ENCODE measurements at places on chromosomes 2 and 18. TPM values are rescaled to one million over a fixed set of nuclear protein-coding genes. Genes with fewer than 3 reads are reported as not detected.

DNA sequence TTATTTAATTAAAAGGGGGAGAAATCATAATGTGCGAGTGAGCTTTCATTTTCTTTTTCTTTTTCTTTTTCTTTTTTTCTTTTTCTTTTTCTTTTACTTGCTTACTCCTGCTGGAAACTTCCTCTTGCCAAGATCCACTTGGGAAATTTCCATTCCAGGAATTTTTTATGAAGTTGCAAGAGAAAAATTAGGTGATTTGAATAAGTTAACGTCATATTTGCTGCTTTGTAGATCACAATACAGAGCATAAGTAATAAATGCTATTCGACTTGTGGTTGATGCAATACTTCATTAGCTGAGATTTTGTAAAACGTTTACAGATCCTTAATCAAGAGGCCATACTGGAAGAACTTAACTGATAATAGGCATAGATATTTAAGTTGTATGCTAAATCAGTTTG lies 354.7 kb upstream of the SMIM21 start:
- DNase-seq, result no peak
- no peak overlapping the region for H3K27ac ChIP-seq
- H3K27me3 ChIP-seq, result peaks cover 18% of the 10 kb centered on the region
- peaks cover 4% of the 10 kb centered on the region for H3K4me1 ChIP-seq
- no peak overlapping the region for H3K4me3 ChIP-seq

- peaks cover 26% of the 10 kb centered on the region for H3K4me1 ChIP-seq
- H3K27me3 ChIP-seq, result peaks cover 9% of the 10 kb centered on the region
- peak overlapping the region; percentile 94 for H3K4me3 ChIP-seq
- peak overlapping the region; percentile 98 for H3K27ac ChIP-seq
- DNase-seq, result no peak
Observed at GRCh38 chr2:39664232-39664887, 1.4 kb upstream of the TMEM178A start.

DNA sequence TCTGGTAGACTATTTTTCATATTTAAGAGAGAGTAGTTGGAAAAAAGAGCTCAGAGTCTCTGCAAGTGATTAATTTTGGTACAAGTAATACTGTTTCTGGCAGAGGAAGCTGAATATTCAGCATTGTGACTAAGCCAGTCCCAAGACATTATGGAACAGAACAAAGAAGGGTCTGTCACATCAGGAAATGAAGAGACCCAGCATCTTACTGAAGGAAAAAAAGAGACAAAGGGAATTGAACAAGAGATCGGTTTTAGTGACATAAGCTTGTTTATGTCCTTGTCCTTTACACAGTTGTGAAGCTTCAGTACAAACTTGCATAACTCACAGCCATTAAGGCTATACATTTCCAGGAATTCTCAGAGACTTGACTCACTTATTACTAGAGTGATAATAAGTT lies 568.5 kb upstream of the SLC8A1 start:
- H3K36me3 ChIP-seq, result no peaks in the 10 kb centered on the region
- no peak for DNase-seq
- no peaks in the 10 kb centered on the region for H3K27me3 ChIP-seq
- no peak overlapping the region for H3K4me3 ChIP-seq
- H3K27ac ChIP-seq, result no peak overlapping the region
- H3K4me1 ChIP-seq, result no peaks in the 10 kb centered on the region

- peaks cover under 1% of the 10 kb centered on the region for H3K4me1 ChIP-seq
- H3K36me3 ChIP-seq, result peaks cover 7% of the 10 kb centered on the region
- DNase-seq, result no peak
- H3K27ac ChIP-seq, result no peak overlapping the region
- no peak overlapping the region for H3K4me3 ChIP-seq
Observed at GRCh38 chr2:233389601-233390125, 35.4 kb downstream of the DGKD start.

DNA sequence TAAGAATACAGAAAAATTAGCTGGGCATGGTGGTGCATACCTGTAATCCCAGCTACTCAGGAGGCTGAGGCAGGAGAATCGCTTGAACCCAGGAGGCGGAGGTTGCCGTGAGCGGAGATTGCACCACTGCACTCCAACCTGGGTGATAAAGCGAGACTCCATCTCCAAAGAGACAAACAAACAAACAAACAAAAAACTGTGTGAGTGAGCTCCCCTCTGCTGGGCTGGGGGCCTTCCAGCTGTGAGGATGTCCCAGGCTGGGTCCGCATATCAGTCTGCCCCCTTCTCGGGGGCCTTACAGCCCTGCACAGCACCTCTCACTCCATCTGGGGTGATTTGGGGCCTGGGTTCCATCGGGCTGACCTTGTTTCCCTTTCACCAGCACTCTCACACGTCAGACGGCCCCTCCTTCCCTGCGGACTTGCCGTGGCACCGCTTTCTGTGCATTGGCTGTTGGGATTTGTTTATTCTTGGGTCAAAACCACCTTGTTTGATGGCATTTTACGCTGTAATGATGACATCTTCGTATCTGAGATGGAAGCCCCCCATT lies 2.8 kb upstream of the KLHL30 start:
- H3K4me3 ChIP-seq, result no peak overlapping the region
- H3K36me3 ChIP-seq, result no peaks in the 10 kb centered on the region
- H3K4me1 ChIP-seq, result no peaks in the 10 kb centered on the region
- no peak for DNase-seq
- no peak overlapping the region for H3K27ac ChIP-seq
- H3K27me3 ChIP-seq, result peaks cover 3% of the 10 kb centered on the region

DNA sequence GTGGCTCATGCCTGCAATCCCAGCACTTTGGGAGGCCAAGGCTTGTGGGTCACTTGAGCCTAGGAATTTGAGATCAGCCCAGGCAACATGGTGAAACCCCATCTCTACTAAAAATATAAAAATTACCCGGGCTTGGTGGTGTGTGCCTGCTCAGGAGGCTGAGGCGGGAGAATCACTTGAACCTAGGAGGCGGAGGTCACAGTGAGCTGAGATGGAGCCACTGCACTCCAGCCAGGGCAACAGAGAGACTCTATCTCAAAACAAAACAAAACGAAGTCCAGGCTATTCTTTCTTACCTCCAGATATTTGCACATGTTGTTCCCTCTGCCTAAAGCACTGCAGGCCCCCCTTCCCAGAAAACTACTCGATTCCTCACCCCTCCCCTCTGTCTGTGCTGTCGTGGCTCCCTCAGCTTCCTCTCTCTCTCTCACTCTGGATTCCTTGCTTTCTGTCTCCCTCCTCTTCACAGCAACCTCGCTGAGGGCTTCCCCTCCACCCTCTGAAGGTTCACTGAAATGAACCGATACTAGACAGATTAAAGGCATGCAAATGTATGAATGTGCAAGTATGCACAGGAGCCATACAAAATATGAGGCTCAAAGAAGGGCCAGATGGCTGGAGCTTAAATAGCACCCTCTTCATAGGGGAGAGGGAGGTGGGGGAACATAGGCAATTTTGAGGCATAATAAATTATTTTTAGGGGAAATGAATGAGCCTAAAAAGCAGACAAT lies 18.5 kb downstream of the TMEM177 start:
- H3K27ac ChIP-seq, result no peak overlapping the region
- H3K36me3 ChIP-seq, result no peaks in the 10 kb centered on the region
- H3K4me3 ChIP-seq, result no peak overlapping the region
- H3K27me3 ChIP-seq, result peaks cover 24% of the 10 kb centered on the region

DNA sequence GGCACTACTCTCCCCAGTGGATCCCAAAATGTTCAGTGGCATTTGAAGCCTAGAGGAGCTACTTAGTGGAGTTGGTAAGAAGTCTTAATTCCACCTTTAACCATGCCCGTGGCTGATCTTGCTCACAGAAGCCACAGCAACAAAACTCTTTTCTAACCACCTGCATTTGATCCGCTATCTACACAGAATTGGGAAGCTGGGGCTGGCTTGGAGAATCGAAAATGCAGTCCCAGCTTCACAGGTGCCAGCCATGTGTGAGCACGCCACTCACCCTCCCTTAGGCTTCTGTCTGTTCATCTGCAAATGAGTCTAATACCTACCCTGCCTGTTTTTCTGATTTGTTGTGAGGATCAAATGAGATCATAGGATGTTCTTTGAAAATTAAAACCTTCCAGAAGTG lies 182.6 kb downstream of the BCL11A start:
- no peak overlapping the region for H3K4me3 ChIP-seq

DNA sequence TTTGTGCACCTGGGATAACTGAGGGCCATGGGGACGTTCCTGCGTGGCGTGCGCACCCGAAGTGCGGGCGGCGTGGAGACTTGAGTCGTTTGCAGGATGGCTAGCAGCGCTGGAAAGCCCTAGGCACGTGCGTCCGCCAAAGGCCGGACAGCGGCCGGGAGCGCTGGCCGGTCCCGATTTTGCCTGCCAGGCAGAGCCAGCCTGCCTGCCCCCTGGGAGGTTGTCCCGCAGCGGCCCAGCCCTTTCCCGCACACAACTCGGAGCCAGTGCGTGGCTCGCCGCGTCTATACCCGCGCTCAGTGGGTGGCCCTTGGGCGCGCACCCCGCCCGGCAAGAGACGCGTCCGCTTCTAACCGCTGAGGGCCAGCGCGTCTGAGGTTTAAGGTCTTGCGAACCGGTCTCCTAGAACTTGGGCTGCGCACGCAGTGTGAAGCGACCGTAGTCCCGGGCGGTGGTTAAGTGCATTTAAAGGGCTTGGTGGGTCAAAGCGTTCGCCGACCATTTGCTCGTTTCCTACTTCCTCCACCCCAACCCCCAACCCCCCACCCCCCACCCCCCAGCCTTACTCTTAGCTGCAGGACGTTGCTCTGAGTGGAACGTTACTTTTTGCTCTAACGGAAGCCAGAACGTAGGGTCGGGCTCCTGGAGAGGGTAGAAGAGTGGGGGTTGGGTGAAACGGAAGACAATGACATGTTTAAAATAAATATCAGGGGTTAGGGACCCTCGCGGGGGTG lies 627 bp downstream of the CDCA7 start:
- H3K27ac ChIP-seq, result peak overlapping the region; percentile 82
- H3K4me3 ChIP-seq, result peak overlapping the region; percentile 82
- peaks cover 3% of the 10 kb centered on the region for H3K36me3 ChIP-seq
- H3K27me3 ChIP-seq, result peaks cover 17% of the 10 kb centered on the region
- H3K4me1 ChIP-seq, result peaks cover 18% of the 10 kb centered on the region

GRCh38 chr18:65608471-65608870 lies 142.3 kb upstream of the CDH7 start:
- no peaks in the 10 kb centered on the region for H3K27me3 ChIP-seq
- DNase-seq, result no peak
- H3K4me3 ChIP-seq, result no peak overlapping the region

DNA sequence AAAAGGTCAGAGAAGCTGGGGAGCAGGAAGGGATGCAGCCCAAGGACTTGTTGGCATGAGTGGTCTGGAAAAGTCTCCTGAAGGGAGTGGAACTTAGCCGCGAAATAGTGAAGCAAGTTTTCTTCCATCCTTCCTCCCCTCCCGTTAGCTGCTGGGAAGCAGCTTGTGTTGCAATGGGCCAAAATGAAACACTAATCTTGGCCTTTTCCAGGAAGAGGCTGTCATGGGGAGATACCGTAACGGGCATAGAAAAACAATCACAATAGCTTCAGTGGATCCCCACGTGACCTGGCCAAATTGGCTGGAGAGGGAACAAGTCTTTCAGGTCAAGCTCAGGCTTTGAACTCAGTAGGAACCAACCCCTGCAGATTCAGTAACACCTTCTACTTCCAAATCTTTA lies 49.3 kb downstream of the SEMA4F start:
- H3K4me1 ChIP-seq, result no peaks in the 10 kb centered on the region
- H3K27ac ChIP-seq, result no peak overlapping the region
- H3K27me3 ChIP-seq, result peaks cover 24% of the 10 kb centered on the region
- H3K36me3 ChIP-seq, result no peaks in the 10 kb centered on the region
- DNase-seq, result no peak
- no peak overlapping the region for H3K4me3 ChIP-seq

GRCh38 chr18:10437837-10438236 lies 16.6 kb upstream of the APCDD1 start:
- no peak overlapping the region for H3K27ac ChIP-seq
- DNase-seq, result no peak
- H3K27me3 ChIP-seq, result peaks cover 16% of the 10 kb centered on the region
- no peaks in the 10 kb centered on the region for H3K4me1 ChIP-seq
- no peak overlapping the region for H3K4me3 ChIP-seq
- H3K36me3 ChIP-seq, result no peaks in the 10 kb centered on the region

DNA sequence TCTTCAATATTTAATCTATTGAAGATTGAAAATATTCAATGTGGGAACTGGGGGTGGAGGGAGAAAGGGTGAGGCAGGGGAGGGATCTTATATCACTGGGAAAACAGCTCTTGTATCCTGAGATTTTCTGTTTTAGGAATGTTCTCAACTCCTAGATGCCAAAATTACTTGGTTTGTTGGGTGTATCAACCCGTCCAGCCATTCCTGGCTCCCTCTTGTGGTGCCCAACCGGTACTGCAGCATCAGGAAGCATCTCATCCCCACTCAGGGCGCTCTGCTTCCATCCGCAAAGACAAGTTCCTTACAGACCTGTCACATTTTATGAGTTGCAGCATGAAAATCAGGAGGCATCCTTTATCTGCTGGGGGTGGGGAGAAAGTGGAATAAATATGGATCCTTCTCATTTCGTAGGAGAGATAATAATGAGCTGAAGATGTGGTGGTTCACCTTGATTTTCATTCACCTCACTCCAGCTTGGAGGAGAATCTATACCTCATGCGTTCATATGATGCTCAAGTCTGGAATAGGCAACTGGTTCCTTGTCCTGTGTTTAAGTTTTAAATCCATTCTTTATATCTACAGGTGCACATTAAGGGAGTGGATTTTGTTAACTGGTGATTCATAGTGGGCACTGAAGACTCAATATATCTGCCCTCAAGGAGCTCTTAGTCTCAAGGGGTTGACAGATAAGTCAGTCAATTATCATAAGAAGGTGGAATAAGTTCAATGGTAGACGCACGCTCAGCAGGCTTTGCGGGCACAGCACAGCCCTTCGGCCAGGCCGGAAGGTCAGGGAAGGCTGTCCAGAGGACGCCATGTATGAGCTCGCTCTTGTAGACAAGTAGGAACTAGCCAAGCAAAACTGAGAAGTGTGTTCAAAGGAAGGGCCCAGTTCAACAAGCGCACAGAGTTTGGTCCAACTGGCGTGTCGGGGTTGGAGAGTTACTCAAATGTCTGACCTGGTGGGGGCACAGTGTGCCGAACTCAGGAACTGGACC lies 127.3 kb downstream of the RNF144A start:
- H3K27me3 ChIP-seq, result no peaks in the 10 kb centered on the region
- peak; percentile 38 for DNase-seq
- no peak overlapping the region for H3K4me3 ChIP-seq

- no peak overlapping the region for H3K27ac ChIP-seq
- peaks cover 10% of the 10 kb centered on the region for H3K4me1 ChIP-seq
- H3K27me3 ChIP-seq, result peaks cover 3% of the 10 kb centered on the region
- H3K36me3 ChIP-seq, result no peaks in the 10 kb centered on the region
- no peak overlapping the region for H3K4me3 ChIP-seq
Observed at GRCh38 chr2:222833410-222833809, 27.4 kb upstream of the ACSL3 start.

The SP100 gene
- 2.3 TPM for total RNA-seq

The POMC gene
- 6.5 TPM for total RNA-seq

The OSR1 gene
- 10.3 TPM for total RNA-seq

The PJVK gene
- total RNA-seq, result 9.2 TPM

The TSPYL6 gene
- total RNA-seq, result not detected

The SOWAHC gene
- 12.1 TPM for total RNA-seq

The FIGN gene
- total RNA-seq, result 19.3 TPM

The DSG4 gene
- not detected for total RNA-seq
